Thyroid gland (tissue), 4 donors: ENCODE measurements at places on chromosomes 2 and 18. TPM values are rescaled to one million over a fixed set of nuclear protein-coding genes. Genes with fewer than 3 reads are reported as not detected.

ANKRD39 gene
- total RNA-seq, result 15.6 TPM

ABCG8 gene
- total RNA-seq, result not detected

GRCh38 chr2:225002656-225003045, 39.6 kb downstream of the DOCK10 start:
- DNase-seq, result peak; percentile 52

PTPRN gene
- total RNA-seq, result 4.4 TPM

UGT1A3 gene
- total RNA-seq, result 1.0 TPM

AP1S3 gene
- total RNA-seq, result 92.6 TPM

DNA sequence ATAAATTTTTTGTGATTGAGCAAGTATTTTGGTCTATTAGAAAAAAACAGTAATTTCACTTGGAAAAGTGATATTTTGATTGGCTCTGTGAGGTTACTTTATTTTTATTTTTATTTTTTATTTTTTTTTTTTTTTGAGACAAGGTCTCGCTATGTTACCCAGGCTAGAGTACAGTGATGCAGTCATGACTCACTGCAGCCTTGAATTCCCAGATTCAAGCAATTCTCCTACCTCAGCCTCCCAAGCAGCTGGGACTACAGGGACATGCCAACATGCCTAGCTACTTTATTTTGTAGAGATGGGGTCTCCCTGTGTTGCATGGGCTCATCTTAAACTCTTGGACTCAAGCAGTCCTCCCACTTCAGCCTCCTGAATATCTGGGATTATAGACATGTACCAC, 60.9 kb upstream of the MGAT5 start:
- DNase-seq, result no peak

- no peak for DNase-seq
These were observed 44.3 kb downstream of the SCN9A start for GRCh38 chr2:166331468-166331867.

DNA sequence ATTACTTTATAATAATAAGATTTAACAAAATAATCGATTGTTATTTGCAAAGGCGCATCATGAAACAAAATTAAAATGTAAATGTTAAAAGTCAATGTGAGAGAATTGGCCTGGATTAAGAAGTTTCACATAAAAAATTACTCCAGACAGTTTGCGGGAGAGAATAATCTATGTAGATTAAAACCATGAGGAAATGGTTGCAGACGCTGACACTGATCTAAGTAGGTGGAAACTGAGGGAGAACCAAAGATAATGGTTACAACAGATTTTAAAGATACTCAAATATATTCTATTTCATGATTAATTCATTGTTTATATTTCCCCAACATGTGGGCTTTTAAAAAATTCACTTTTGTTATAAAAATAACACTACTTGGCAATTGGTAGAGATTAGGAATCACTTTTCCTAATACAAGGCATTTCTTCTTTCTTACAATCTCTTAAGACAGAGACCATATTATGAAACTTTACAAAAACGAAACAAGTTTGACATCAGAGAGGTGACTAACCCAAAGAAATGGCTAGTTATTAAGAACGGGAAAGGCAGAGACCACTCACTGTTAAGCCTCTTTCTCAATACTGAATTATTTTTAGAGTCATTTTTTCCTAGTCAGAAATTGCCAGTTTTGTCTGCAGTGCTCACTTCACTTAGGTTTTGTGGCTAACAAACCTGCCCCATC, 1.6 kb downstream of the KANSL1L start:
- DNase-seq, result no peak

- no peak for DNase-seq
These were observed 329.6 kb upstream of the MAP2 start for GRCh38 chr2:209094221-209094620.

DNA sequence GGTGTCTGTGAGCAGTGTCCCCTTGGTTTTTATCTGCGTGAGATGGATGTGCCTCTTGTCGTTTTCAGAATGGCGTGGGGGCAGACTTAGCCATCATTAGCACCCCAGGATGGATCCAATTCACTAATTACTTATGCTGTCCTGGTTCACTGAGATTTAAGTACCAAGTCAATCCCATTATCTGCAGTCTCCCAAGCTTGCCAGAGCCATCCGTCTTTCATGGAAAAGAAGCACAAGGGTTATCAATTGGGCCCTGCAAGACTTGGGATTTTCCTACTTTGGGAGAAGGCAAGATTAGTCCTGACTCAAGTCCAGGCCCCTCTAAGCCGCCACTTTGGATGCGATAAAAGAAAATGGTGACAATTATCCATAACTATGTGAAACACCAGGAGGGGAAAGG, 404.0 kb downstream of the TMEM182 start:
- no peak for DNase-seq

DNA sequence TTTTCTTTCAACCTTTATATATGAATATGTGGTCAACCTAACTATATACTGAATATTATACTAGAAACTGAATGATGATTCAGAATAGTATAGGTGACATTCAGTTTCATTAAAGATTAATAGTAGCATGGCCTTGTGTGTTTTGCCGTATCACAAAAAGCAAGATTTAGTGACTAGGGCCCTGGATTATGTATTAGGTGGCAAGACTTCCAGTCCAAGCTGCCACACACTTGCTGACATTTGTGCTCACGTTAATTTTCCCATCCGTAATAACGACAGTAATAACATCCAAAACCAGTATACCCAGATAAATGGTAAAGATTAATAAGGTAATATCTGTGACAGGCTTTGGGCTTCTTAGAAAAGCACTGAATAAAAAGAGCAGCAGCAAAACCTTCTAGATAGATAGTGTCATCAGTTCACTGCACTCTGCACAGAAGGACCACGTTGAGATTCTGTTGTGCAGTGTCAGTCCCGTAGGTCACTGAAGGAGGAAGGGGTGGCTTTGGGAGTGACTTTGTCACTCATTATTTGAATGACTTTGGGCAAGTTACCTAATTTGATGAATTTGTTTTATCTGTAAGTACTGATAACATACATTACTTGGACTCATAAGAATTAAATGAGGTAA, 451.7 kb downstream of the PTPRM start:
- no peak for DNase-seq

HTR2B gene
- 2.9 TPM for total RNA-seq

- DNase-seq, result no peak
These were observed 1.5 kb downstream of the SMYD1 start for GRCh38 chr2:88069117-88069516.

GRCh38 chr2:174449033-174449432, 37.8 kb downstream of the GPR155 start:
- DNase-seq, result no peak

DNA sequence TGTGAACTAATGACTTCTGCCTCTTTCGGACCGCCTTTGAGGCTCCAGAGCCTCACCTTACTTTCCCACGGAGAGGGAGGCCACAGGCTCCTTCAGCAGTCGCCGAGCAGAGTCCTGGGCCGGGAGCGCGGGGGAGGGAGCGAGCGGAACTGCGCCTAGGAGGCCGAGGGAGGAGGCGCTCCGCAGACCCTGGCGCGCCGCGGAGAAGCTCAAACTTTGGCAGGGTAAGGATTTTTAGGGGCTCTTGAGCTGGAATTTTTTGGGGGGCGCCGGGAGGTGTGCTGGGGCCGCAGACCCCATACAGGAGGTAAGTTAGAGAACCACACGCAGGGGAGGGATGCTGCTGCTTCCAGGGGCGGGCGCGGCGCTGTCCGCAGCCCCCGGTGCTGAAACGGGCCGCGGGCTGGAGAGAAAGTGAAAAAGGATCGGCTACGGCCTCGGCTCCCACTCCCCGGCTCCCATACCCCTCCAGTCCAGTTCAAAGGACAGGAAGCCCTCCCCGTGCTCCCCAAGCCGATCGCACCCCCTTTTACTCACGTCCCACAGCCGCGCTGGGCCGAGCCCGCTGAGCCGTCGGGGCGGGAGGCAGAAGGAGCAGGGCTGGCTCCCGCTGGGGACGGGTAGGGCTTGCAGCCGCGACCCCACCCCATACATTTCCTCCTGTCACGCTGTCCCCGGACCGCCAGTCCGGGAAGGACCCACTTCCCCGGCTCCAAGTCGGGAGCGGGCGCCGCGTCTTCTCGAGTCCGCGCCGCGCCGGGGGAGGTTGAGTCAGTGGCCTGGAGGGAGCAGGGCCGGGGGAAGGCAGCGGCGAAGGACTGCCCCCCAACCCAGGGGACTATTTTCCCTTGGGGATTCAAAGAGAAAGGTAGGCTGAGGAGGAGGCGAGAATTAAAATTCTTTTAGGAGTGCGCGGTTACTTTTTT, at the start of gene CNGA3:
CNGA3 (plus strand) TSS at position 146 of the 926 bp plus-strand sequence. CDS start 23,520 bp downstream, outside the sequence.
- peak; percentile 9 for DNase-seq

- no peak for DNase-seq
These were observed 218.1 kb downstream of the ARHGAP15 start for GRCh38 chr2:143347271-143347695.

LCT gene
- not detected for total RNA-seq

SCYGR4 gene
- not detected for total RNA-seq

ZNF892 gene
- 6.7 TPM for total RNA-seq

- DNase-seq, result no peak
These were observed 243.2 kb upstream of the HDAC4 start for GRCh38 chr2:239644011-239644410.

DNA sequence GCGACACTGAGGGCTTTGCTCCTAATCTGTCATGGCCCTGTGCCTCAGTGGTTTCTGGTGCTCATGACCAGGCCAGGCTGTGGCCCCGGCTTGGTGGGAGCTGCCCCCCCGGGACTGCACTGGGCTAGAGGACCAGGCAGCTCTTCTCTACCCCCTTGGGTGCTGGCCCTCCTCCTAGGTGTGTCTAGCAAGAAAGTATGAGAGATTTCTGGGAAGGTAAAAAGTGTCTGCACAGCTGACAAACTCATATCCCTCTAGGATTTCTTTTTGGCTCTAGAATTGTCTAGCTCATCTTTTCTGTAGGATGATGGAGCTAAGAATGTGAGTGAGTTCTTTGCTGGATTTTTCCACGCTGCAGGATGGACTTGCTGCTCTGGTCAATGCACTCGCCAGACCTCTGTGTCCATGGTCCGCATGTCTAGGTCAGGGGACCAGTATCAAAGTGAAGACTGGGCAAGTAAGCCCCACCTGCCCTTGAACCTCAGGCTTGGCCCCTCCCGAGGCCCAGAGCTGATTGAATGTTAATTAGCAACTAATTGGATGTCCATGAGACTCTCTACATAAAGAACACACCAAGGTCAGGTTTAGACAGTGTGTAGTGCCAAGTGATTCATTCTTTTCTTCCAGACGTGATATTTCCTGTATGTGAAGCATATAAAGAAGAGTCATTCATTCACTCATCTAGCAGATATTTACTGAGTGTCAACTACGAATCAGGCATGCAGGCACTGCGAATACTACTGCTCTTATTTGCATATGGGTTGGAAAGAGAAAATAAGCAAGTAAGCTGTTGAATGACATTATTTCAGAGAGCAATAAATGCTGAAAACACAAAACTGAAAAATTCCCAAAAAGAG, 15.6 kb upstream of the PSD4 start:
- peak; percentile 47 for DNase-seq

GRCh38 chr2:1795261-1796231, 51.2 kb upstream of the PXDN start:
- no peak for DNase-seq

DNA sequence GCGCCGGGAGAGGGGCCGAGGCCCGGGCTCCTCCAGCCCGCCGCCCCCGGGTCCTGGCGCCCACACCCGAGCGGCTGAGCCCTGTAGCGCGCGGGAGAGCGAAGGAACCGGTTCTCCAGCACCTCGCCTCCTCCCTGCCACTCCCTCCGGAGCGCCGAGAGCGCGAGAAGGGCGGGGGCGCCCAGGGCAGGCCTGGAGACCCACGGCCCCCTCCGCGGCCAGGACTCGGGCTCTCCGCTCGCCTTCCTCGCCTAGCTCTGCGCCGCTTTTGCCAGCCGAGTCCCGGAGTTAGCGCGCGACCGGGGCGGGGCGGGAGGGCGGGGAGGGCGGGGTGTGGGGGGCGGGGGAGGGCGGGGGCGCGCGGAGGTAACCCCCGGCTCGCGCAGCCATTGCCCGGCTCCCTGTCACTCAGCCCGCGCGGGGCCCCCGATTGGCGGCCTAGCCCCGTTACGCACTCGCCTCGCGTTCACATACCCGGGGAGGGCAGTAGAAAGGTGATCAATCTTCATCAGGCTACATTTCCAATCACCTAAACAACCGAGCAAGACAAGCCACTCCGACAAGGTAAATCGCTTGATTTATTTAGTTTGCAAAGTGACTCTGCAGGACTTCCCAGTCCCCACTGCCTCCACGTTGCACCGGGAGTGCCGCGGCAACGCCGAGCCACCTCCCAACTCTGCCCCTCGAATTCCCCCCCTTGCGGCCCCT, at the start of gene OTX1:
OTX1 (plus strand) TSS at position 497 of the 708 bp plus-strand sequence. CDS start 2,161 bp downstream, outside the sequence.
- DNase-seq, result peak; percentile 47

- DNase-seq, result no peak
These were observed 134.0 kb upstream of the SERTAD2 start for GRCh38 chr2:64787698-64788097.

DNA sequence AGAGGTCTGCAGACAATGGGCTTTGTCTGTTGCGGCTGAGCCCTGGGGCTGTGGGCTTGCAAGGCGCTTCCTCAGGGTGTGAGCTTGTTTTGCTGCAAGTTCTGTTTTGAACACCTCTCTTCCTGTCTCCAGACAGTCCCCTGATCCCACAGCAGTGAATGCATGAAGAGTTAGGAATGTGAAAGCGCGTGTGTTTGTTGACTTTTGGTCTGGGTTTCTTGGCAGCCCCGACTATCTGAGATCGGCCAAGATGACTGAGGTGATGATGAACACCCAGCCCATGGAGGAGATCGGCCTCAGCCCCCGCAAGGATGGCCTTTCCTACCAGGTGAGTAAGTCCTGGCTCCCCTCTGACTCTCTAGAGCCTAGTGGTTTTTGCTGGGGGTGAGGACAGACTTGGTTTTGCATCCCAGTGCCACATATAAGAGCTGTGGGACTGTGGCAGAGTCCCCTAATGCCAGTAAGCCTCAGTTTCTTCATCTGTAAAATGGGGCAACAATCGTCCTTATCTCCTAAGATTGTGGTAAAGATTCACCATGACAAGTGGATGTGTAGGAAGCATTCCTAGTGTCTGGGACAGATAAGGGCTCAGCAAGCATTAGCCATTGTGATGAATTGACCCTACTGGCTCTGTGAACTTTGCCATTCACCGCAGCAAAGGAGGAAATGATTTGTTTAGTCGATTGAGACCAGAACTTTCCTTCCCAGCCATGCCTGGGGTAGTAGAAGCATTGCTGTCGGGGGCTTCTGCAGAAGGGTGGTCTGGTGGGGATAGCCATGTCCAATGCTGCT, 3.0 kb downstream of the LBH start:
- DNase-seq, result peak; percentile 91

PDE1A gene
- 75.7 TPM for total RNA-seq

CCL20 gene
- total RNA-seq, result not detected

- no peak for DNase-seq
These were observed 159.3 kb downstream of the FAM124B start for GRCh38 chr2:224242561-224242960.

SIX3 gene
- not detected for total RNA-seq

GRCh38 chr2:44295633-44296359, 20.5 kb downstream of the SLC3A1 start:
- DNase-seq, result no peak

POTEJ gene
- total RNA-seq, result not detected

DNA sequence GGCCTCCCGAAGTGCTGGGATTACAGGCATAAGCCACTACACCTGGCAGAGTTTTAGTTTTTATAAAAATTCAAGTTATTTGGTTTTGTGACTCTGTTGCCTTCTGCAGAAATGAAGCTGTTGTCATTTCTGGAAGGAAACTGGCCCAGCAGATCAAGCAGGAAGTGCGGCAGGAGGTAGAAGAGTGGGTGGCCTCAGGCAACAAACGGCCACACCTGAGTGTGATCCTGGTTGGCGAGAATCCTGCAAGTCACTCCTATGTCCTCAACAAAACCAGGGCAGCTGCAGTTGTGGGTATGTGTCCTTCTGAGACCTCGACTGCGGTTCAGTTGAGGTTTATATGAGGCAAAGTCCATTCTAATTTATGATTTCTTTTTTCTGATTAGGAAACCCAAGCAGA, 7.2 kb downstream of the MTHFD2 start:
- no peak for DNase-seq

GRCh38 chr2:149103081-149103620, 64.7 kb downstream of the LYPD6B start:
- no peak for DNase-seq
